ENCODE measurements at places on chromosomes 2 and 18.

DNA sequence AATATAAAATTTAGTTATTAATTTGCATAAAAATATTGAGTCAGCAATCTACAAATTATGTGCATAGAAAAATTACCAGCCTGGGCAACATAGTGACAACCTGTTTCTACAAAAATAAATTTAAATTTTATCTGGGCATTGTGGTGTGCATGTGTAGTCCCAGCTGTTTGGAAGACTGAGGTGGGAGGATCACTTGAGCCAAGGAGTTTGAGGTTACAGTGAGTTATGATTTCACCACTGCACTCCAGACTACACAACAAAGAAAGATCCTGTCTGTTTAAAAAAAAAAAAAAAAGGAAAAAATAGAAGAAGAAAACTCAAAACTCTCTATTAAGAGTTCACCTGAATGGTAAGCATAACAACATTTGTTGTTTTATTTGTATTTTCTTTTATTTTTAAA is 1048.4 kb upstream of the CDH2 start:
- no peak for DNase-seq

- DNase-seq: no peak
Observed at GRCh38 chr18:37570336-37570930, 4.8 kb upstream of the CELF4 start.

- DNase-seq: no peak
Observed at GRCh38 chr2:11572996-11573395, 39.2 kb downstream of the GREB1 start.

- no peak for DNase-seq
Observed at GRCh38 chr2:10353931-10354330, 51.2 kb downstream of the HPCAL1 start.

- DNase-seq: no peak
Observed at GRCh38 chr18:55781481-55781957, 193.5 kb upstream of the TCF4 start.

DNA sequence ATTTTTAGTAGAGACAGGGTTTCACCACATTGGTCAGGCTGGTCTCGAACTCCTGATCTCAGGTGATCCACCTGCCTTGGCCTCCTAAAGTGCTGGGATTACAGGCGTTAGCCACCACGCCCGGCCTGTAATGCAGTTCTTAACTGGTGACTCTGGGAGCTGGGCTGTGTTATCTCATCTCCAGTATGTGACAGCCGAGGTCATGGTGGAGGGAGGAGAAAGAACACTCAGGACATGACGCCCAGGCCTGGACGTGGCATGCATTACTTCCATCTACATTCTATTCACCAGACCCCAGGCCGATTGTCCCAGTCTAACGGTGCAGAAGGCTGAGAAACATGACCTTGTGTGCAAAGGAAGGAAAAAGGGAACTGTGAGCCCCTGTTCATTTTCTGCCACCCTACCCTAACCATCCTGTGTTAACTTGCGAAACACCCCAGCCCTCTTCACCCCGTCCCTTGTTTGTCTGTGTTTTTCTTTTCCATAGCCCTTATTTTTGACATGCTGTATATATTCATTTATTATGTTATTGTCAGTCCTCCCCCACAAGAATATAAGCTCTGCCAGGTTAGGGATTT is 88.1 kb upstream of the ASAP2 start:
- DNase-seq: no peak

DNA sequence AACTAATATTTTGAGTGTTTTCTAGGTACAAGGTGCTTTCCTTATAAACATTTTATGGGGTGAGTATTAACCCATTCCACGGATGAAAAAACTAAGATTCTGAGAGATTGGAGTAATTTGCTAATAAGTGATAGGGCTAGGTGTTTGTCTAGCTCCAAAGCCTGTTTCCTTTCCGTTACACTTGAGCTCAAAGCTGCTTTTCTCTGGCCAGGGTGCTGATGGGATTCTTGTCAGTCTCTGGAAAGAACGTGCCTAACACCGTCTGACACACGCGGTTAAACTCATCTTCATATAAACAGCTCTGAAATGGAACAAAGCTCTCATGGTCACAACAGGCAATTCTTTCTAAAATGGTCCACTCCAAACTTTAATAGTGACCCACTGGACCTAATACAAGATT is 2.0 kb upstream of the ANKRD29 start:
- DNase-seq: no peak

- DNase-seq: no peak
Observed at GRCh38 chr2:240764605-240765004, 55.4 kb downstream of the KIF1A start.

DNA sequence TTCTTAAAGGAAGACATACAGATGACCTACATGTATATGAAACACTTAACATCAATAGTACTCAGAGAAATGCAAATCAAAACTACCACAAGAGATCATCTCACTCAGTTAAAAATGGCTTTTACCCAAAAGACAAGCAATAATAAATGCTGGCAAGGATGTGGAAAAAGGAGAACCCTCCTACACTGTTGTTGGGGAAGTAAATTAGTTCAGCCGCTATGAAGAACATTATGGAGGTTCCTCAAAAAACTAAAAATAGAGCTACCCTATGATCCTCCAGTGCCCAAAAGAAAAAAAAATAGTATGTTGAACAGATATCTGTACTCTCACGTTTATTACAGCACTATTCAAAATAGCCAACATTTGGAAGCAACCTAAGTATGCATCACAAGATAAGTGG is 1579.4 kb upstream of the TMEFF2 start:
- DNase-seq: no peak

DNA sequence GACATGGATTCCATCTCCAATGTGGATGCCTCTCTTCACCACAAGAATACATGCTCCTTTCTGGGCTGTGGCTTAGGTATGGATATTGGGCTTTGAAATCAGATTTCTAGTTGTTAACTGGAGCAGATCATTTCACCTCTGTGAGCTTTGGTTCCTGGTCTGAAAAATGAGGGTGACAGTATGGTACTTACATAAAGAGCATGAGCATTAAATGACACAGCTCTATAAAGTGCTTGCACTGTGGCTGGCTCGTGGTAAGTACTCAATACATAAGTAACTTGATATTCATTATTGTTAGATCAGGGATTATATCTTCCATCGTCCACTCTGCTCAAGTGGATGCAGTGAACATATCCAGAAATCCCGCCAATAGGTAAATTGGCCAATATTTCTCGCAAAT is 33.4 kb downstream of the ARHGAP25 start:
- no peak for DNase-seq

- no peak for DNase-seq
Observed at GRCh38 chr2:149562324-149562723, 25.3 kb downstream of the MMADHC start.

DNA sequence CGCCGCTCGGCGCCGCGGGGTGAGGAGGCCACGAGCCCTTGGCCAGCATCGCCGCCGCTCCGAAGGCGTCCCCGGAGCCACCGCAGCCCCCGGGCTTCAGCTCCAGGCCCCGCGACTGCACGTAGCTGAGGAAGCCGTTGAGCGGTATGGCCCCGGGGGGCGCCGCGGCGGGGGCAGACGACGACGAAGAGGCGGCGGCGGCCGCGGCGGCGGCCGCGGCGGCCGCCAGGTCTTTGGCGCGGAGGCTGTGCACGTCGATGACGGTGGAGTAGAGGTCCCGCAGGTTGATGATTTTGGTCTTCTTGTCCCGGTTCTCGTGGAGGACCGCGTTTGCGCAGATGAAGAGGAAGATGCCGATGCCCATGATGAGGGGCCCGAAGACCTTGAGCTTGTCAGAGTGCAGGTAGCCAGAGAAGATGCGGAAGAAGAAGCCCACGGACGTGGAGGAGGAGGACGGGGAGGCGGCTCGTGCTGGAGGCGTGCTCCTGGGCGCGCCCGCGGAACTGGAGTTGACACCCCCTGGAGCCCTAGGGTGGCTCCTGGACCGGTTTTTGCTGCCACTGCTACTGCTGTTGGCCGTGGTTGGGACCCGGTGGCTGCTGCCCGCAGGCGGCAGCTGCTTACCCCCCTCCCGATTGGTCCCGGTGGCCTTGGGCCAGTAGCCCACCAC is 4.0 kb downstream of the TMEM200C start:
- no peak for DNase-seq

All from activated CD4-positive, alpha-beta T cell treated with anti-CD3 and anti-CD28 coated beads, Interleukin-2, amount 50 U/mL, for 1 hour (primary cell).